ENCODE measurements at places on chromosomes 2 and 18.

- no peak for DNase-seq
Measured at GRCh38 chr2:219122202-219122980, 38.2 kb downstream of the NHEJ1 start.

- DNase-seq: peak; percentile 30
Measured at GRCh38 chr2:233240897-233241296, 10.6 kb upstream of the ATG16L1 start.

DNA sequence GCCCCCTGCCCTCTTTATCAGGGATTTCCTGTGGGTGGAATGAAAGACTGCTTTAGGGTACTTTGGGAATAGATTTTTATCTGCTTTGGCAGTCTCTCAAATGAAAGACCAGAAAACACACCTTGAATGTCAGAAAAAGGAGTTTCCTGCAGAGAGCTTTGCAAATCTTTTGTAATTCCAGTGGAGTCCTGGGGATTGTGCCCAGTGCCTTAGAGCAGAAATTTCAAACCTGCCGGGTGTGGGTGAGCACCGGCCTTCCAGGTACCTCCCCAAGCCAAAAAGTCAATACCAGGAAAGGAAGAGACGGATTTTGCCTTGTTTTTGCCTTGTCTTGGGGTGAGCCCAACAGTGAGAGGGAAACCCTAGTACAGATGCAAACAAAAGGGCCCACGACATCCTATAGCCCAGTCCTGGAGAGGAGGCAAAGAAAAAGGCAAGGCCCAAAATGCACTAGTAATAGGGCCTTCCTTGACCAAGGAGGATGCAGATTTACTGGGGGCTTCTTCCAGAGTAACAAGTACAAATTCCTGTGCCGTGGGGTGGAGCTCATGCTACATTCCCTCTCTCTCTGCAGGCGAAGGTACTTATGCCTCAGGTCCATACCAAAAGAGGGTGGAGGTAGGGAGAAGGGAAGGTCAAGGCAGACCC, 36.4 kb downstream of the FOXI3 start:
- DNase-seq: no peak

- no peak for DNase-seq
Measured at GRCh38 chr2:64978514-64979268, 10.5 kb upstream of the SLC1A4 start.

DNA sequence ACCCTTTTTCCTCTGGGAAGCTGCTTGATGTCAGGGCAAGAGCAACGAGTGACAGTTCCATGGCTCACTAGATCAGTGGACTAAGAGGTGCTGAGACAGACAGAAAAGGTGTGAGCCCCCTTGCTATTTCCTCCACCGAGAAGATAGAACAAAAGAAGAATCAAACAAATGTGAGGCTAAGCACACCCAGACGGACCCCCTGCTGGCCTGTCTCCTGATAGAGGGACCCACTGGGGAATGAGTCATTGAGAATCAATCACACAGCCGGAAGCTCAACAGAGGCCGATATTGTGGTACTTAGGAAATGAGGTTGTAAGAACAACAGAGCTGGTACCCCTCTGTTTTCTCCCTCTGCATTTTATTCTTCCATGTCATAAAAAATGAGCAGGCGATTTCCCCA, 89.8 kb upstream of the TEX51 start:
- no peak for DNase-seq

GRCh38 chr2:9333591-9334171, 89.6 kb downstream of the ITGB1BP1 start:
- no peak for DNase-seq

DNA sequence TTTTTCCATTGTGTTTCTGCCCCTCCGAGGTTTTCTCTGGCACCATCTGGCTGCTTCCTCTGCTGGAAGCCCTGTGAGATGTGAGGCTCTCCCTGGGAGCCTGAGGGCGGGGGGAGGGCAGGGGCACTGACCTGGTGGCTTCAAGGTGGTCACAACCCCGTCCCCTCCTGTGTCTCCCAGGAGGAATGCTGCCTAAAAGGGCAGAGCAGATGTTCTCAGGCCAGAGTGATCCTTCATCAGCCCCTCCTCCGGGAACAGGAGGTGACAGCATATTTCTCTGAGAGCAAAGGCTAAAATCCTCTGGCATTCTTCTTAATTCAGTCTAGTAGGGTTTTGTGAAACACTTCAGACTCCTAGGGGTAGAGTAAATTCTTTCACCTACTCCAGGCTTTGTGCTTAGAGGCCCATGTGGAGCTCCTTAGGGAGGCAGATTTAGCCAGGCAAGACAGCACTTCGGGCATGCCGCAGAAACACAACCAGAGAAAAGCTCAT, 18.3 kb upstream of the GREB1 start:
- no peak for DNase-seq

GRCh38 chr2:37876227-37876626, 48.9 kb upstream of the RMDN2 start:
- DNase-seq: no peak

GRCh38 chr2:144705328-144706245, 185.7 kb upstream of the ZEB2 start:
- DNase-seq: no peak
